Peyer's patch (tissue), 4 donors: ENCODE measurements at places on chromosomes 1 and 21. TPM values are rescaled to one million over a fixed set of nuclear protein-coding genes. Genes with fewer than 3 reads are reported as not detected.

The HAX1 gene
- total RNA-seq = 79.2 TPM

The SLAMF9 gene
- not detected for total RNA-seq

The PYGO2 gene
- total RNA-seq = 48.9 TPM

The SPATA45 gene
- not detected for total RNA-seq

The SPRR1B gene
- not detected for total RNA-seq
